Heart right ventricle (tissue), 16 donors: ENCODE measurements at places on chromosomes 2 and 18. TPM values are rescaled to one million over a fixed set of nuclear protein-coding genes. Genes with fewer than 3 reads are reported as not detected.

Gene ERICH2
- 0.61 TPM for total RNA-seq

DNA sequence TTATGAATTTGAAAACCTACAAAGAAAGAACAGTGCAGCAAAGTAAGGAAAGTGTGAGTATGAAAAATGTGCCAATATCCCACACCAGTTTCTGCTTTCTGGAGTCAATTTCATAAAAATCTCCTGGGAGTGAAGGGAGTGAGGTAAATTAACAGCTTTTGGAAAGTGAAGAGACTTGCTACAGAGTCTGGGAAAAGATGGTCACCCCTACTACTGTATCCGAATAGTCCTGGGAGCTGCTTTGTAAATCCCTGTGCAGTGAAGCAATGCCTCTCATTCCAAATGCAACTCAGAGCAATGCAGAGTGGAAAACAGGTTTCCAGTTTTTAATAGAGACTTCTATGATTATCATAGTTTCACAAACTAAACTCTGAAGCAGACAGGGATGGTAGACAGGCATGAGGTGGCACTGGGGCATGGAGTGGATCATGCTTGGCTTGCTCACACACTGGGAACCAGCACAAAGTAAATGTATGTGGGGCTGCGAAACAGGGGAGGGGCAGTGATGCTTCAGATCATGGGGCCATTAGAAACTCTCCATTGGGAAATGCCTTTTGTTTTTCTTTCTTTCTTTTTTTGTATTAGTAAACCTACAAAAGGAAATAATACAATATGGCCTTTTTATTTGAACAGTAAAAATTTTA, 10.6 kb downstream of the COL5A2 start:
- DNase-seq: no peak

Gene SLC9A2
- total RNA-seq: not detected

- DNase-seq: no peak
These were observed 232.7 kb upstream of the REV1 start for GRCh38 chr2:99722476-99722875.

GRCh38 chr2:66236067-66236685, 198.7 kb upstream of the MEIS1 start:
- DNase-seq: peak; percentile 15

DNA sequence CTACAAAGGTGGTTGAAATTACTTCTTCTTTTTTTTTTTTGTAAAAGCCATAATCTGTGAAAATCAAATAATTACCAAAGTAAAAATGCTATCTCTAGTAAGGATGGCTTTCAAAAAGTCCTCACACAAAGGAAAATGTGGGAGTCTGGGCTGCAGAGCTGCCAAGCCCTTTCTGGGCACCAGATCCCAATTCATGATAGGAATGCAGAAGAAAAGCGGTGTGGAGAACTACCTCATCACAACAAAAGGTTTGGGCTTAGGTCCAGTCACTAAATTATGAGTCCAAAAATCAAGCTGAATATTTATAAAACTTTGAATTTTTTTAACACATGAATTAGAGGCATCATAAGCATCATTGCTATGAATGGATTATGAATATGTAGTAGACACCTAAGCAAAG, 30.8 kb upstream of the EPHA4 start:
- DNase-seq: no peak

Gene GCG
- not detected for total RNA-seq

DNA sequence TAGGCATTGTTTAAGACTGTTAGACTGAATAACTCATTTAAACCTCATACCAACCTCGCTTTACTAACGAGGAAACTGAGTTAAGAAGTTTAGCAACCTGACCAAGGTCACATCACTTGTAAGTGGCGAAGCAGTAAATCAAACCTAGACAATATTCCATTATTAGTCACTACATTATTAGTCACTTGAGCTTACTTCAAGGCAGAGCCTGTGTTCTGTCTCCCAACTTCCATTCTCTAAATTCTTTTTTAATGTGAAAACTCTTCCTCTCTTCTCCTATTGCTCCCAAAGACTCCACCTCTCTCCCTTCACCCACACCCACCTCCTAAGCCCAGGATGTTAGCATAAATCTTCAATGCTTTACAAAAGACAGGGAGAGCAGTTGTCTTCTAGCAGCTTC, 156.5 kb downstream of the ARL6IP6 start:
- DNase-seq: no peak

Gene GPR35
- total RNA-seq: 1.5 TPM

GRCh38 chr2:135257383-135258090, 205.4 kb downstream of the RAB3GAP1 start:
- no peak for DNase-seq

Gene SERPINB2
- total RNA-seq: not detected

GRCh38 chr18:54672846-54673475, 81.9 kb downstream of the DYNAP start:
- DNase-seq: no peak

DNA sequence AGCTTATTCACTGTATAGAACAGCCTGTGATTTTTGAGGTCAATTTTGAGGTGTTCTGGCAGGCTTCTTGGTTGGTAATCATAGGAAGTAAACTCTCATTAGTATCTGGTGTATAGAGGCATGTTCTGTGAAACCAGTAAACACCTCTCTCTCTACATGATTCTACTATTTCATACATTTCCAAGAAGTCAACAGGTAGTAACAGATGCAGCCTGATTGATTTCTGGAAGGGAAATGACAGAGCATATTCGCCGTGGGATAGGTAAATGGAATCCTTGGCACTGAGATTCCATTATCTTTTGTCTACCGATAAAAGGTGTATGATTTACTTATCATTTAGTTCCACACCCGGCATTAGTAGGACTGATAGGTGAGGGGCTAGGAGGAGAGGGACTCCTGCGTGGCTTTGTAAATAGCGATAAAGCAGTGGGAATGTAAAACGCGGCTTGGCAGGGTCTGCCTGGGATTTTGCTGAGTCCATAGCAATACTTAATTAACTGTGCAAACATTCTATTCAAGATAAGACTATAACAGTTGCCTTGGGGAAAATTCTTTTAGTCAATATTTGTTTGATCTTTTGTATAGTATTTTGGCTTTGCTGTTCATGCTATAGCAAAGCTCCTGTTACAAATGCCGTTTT, 32.3 kb downstream of the LYPD6B start:
- no peak for DNase-seq

DNA sequence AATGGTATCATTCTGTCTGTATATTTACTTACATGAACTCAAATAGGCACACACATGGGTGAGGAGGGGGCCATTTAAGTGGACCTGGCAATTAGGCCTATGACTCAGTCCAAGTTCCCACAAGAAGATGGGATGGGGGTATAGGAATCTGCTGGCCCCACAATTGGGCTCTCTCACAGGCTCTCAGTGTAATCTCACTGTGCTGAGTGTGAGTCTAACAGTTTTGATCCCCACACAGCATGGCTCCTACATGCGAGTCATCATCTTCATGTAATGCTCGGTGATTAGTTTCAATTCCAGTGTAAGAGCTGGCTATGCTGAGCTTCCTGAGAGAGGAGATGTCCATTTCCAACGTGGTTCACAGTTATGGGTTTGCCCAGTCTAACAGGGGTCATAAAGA, 114.0 kb downstream of the GATA6 start:
- no peak for DNase-seq

Gene NEB
- total RNA-seq: 3.3 TPM

- no peak for DNase-seq
These were observed 315.0 kb upstream of the SLC39A10 start for GRCh38 chr2:195342061-195342460.

- no peak for DNase-seq
These were observed 224.8 kb upstream of the GYPC start for GRCh38 chr2:126431136-126431535.

DNA sequence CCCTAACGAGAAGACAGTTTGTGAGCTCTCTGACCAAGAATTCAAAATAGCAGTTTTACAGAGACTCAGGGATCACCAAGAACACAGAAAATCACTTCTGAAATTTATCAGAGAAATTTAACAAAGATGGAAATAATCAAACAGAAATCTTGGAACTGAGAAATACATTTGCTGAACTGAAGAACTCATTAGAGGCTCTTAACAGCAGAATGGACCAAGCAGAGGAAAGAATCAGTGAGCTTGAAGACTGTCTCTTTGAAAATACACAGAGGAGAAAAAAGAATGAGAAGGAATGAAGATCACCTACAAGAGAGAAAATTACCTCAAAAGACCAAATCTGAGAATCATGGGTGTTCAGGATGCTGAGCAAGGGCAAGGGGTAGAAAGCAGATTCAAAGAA, 29.7 kb downstream of the ASB1 start:
- no peak for DNase-seq

Gene LRATD1
- total RNA-seq: 2.6 TPM

DNA sequence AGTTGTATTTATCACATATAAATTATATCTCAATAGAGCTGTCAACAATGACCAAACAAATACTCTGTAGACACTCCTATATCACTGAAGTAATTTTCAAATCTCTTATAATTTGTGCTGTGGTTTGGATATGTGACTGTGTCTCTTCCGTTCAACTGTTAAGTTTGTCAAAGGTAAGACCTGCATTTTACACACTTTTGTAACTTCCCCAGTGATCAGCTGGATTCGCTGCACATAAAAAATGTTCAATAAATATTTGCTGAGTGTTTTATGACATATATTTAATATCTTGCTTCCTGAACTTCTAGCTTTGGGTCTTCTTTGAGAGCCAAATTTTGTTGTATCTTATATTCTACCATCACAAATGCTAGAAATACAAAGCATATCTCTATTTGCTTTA, 57.3 kb upstream of the ROCK1 start:
- no peak for DNase-seq

- DNase-seq: no peak
These were observed 34.8 kb upstream of the PLB1 start for GRCh38 chr2:28461056-28461455.

DNA sequence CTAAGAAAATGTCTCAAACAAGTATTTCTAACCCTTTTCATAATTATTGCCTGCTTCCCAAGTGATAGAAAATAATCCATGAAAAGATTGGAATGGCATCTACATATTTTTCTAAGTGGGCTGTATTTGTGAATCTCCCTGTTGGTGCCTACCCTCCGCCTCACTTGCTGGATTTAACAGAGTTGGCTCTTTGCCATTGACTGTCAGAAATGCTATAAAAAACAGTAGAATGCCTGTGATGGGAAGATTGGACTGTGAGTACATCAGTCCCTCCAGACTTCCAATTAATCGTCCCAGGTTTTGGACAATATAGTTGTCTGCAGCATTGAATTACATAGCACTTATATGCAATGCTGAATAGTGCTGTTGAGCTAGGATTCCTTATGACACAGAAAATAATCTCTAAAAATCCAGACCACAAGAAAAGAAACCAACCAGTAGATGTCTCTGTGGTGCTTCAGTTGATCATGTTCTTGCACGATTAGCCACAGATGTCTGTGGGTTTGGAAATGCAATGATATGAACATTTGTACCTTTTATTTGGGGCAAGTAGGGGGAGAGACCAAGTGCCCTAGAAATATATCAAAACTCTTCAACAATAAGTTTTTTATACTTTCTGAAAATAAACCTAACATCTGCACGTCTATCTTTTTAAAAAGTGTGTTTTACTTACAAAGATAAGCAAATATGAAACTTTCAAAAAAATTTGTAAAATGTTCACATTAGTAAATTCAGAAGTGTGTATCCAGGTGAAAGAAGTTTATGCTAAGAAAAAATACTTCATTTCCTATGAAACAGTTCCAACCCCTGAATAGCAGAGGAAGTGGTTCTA, 88.5 kb downstream of the DYNAP start:
- DNase-seq: peak; percentile 14

- DNase-seq: no peak
These were observed 77.4 kb downstream of the LRRFIP1 start for GRCh38 chr2:237704501-237705434.

GRCh38 chr2:191740759-191741158, 62.8 kb downstream of the NABP1 start:
- no peak for DNase-seq

DNA sequence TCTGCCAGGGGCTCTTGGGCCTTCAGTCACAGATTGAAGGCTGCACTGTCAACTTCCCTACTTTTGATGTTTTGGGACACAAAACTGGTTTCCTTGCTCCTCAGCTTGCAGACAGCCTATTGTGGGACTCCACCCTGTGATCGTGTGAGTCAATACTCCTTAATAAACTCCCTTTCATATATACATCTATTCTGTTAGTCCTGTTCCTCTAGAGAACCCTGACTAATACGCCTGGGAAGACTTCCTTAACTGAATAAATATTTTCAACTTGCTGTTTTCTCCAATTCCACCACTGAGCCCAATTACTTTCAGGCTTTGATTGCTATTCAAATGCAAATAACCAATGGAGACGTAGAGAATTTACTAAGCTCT, 61.4 kb upstream of the CCDC195 start:
- DNase-seq: no peak

DNA sequence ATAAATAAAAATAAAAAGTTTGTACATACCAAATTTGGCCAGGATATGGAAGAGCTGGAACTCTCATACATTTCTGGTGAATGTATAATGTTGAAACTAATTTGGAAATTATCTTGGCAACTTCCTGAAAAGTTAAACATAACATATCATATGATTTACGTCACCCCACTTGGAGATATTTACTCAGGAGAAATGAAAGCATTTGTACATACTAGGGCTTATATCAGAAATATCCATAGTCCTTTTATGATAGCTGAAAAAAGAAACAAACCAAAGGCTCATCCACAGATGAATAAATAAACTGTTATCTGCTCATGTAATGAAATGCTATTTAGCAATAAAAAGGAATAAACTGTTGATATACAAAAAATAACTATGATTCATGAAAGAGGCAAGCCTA, 318.2 kb upstream of the NRXN1 start:
- DNase-seq: no peak

DNA sequence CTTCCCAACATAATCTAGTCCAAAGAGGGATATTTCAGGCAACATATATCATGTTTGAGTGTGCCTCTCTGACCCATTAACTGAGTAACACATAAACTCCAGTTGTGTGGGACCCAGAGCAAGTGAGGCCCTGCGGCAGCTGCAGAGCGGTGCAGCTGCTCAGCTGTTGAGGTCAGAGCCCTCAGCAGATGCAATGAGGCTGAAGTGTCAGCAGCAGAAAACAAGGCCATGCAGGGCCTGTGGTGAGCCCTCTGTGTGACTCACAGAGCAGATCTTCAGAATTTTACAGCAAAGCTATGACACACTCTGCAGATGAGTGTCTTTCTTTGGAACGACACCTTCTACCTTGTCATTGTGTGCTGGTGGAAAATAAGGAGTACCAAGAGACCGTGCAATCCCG, 168.5 kb downstream of the CBLN2 start:
- no peak for DNase-seq

DNA sequence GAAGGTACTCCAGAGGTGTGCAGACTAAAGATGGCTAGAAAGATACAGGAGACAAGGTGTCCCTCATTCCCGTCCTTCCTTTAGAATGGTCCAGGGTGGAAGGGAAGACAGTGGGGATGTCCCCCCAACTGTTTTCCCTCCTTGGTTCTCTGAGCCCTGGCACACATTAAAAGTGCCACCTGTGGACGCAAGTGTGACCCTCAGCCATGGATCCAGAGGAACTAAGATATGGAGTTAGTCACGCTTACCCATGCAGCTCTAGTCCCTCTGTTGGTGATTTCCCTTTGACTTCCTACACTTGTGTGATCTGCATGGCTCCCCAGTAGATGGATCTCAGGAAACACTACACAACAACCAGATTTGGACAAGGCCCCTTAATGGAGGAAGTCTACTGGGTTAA, 113.1 kb upstream of the SRD5A2 start:
- DNase-seq: no peak
